ENCODE measurements at places on chromosomes 6 and 20.
A peak's percentile ranks its signal among the peaks of the same experiment; 100 is the strongest.

- no peak for DNase-seq
Observed at GRCh38 chr20:50017576-50018248, 34.9 kb downstream of the SNAI1 start.

GRCh38 chr6:6900569-6901204 lies 207.1 kb upstream of the RREB1 start:
- DNase-seq = no peak

- DNase-seq = no peak
Observed at GRCh38 chr20:21266191-21266536, 37.0 kb upstream of the XRN2 start.

- DNase-seq = no peak
Observed at GRCh38 chr6:163954088-163954775, 539.7 kb downstream of the QKI start.

DNA sequence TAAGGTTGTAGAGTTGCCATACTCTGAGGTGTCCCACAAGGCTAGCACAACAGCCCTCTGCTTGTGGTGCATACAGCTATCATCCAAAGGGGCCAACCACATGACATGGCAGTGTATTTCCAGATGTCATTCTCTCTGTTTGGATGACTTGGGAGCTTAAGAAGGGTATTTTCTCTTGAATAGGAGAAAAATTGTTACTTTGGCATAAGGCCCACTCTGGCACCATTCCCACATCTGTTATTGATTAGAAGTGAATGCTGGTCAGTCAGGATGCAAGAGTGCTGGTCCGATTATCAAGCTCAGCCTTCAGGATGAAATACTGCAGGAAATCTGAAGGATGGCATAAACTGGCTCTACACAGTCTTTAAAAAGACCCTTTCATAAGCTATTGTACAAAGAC lies 83.6 kb upstream of the C20orf144 start:
- no peak for DNase-seq

GRCh38 chr6:65819152-65819551 lies 112.1 kb upstream of the EYS start:
- no peak for DNase-seq

DNA sequence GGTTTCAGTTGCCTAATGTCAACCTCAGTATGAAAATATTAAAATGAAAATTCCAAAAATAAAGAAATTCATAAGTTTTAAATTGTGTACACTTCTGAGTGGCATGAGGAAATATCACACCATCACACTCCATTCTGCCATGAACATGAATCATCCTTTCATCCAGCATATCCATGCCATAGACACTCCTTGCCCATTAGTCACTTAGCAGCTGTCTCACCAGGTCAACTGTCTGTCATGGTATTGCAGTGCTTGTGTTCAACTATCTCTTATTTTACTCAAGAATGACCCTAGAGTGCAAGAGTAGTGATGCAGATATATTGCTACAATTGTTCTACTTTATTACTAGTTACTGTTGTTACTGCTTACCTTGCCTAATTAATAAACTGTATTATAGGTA lies 712.4 kb downstream of the EPHA7 start:
- no peak for DNase-seq

DNA sequence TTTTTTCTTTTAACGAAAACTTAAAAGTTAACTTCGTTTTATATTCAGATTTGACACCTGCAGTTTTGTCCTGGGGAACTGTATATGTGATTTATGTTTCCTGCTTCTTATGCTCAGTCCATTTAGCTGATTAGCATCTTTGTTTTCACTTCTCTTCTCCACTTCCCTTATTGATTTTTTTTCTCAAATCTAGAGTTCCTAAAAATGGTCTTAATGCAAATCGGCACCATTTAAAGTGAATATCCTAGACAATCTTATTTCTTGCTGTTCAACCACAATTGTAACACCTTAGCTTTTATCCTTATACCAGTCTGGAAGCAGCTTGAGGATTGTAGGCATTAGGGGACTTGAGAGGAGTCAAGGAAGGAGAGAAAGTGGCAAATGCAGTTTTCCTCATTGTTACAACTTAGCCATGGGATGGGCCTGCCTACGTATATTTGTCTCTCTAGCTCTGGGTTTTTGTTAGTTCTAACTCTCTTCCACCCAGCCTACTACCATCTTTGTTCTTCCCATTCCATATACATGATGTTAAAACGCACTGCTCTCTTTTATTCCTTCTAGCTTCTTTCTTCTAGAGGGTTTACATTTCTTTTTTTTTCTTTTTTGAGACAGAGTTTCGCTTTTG lies 8.5 kb downstream of the QRSL1 start:
- DNase-seq = no peak

GRCh38 chr6:90284236-90285041 lies 12.2 kb downstream of the BACH2 start:
- peak; percentile 78 for DNase-seq

GRCh38 chr6:56752009-56752408 lies 109.3 kb upstream of the DST start:
- no peak for DNase-seq

DNA sequence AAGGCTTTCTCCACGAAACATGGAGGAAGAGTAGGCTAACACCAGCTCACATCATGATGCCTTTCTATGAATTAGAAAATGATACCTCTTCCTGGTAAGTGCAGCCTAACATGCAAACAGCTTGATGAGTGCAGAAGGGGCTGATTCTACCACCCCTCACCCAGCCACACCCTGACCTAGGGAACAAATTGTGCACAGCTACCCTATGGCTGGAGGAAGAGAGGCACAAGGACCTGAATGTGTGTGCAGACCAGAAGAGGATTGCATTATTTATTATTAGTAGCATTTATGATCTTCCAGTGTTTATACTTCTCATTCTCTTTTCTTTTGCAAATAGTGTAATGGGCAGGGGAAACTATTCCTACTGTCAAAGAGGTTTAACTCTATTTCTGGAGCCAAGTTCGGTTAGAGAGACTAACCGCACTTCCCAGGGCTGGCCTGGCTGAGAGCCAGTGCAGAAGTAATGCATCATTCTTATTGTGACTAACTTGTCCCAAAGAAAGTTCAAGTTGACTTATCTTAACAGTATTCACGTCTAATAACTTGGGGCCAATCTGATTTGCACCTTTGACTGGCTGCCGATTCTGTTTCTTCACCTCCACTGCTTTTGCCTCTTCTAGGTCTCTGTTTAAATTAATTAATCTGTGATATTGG lies 237.5 kb downstream of the CD83 start:
- peak; percentile 21 for DNase-seq

DNA sequence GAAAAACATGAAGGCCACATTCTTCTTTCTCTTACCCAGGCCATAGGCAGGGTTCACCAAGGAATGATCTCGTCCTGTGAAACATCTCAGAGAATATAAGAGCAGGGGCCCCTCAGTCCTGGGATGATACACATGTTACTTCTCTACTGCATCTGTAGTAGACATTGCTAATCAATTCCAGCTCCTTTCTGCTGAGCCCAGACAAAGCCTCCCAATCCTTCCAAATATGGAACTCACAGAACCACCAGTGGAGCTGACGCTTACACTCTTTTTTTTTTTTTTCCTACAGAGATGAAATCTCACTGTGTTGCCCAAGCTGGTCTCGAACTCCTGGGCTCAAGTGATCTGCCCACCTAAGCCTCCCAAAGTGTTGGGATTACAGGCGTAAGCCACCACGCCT lies 9.1 kb downstream of the SNTA1 start:
- DNase-seq = no peak

GRCh38 chr6:22069306-22069800 lies 227.5 kb downstream of the PRL start:
- no peak for DNase-seq

DNA sequence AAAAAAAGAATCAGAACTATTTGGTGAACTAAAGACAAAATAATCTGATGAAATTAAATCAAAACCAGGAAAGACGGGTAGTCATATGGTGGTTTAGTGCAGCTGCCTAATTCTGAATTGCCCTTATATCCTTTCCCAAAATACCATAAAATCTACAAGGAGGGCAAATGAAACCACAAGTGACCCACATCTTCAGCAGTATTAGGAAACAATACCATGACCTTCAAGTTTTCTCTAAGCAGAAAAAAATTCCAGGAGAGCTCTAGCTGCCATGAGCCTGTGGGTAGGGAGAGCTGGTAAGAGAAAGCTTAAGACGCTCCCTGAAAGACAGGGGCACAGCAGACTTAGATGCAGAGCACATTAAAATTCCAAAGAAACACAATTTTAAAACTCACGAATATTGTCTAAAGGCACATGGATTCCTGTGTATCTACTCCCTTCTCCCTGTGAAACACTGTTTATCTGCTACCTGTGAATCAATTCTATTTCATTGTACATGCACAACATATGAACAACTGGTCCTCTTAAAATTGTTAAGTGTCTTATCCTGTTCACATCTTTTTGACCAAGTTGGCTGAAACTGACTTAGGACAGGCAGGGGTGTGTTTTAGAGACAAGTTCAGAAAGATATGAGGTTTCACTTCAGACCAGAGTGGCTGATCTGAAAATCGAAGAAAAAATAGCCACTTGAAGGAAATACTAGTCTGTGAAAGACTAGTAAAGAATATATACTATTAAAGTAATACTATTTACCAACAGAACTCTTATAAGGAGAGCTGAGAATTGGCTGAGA lies 153.6 kb upstream of the SHLD1 start:
- no peak for DNase-seq

DNA sequence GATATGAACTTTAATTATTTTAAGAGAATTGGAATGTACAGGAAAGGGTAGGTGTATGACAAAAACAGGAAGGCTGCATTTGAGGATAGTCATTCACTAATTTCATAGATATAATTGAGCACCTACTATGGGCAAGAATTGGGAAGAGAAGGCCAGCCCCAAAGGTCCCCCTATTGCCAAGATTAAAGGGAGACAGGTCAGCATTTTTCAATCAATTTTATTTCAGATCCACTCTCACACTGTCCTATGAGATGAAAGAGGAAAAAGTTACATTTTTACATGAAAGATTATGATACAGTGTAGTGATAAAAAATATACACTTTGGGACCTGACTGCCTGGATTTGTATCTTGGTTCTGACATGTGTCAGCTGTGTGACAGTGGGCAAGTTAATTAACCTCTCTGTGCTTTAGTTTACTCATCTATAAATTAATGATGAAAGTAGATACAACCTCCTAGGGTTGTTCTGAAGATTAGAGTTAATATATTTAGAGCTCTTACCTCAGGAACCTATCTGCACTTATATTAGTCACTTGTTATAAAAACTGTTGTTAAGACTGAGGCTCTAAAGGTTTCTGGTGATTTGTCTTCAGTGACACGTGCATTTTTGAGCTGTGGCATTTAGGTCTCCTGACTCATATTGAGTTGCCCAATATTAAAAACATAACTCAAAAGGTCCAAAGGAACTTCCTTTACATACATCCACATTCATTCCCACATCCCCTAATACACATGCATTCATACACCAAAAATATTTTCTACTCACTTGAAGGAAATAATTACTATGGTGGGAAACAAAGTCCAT lies 45.7 kb downstream of the SCGN start:
- no peak for DNase-seq

GRCh38 chr6:149925974-149926777 lies 3.3 kb upstream of the RAET1G start:
- peak; percentile 81 for DNase-seq

- peak; percentile 10 for DNase-seq
Observed at GRCh38 chr6:139881728-139882211, 507.3 kb upstream of the CITED2 start.

DNA sequence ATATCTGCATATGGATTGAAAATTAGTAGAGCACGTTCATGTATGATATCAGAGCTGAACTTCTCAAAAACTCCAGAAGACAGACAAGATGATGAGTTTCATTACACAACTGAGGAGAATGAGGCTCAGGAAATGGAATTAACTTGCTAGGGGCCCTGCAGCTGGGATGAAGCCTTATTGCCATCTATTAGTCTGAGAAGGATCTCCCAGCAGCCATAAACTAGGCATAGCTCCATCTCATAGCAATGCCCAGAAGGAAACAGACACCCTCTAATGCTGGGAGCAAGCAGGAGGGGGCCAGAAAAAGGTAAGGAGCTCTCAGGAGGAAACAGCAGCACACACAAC lies 18.0 kb downstream of the TFEB start:
- DNase-seq = no peak

GRCh38 chr6:159505140-159505922 lies 187.7 kb downstream of the SOD2 start:
- DNase-seq = no peak
